ENCODE measurements at places on chromosomes 16 and 17. TPM values are rescaled to one million over a fixed set of nuclear protein-coding genes. Genes with fewer than 3 reads are reported as not detected.

The TMEM238L gene
- total RNA-seq, result not detected

The TBC1D28 gene
- total RNA-seq, result not detected

The FOXJ1 gene
- total RNA-seq, result not detected

The ADAM11 gene
- 0.21 TPM for total RNA-seq

The PDILT gene
- not detected for total RNA-seq

The C1QTNF8 gene
- total RNA-seq, result not detected

The GP1BA gene
- total RNA-seq, result not detected

The NTN1 gene
- total RNA-seq, result not detected

The DPEP2NB gene
- total RNA-seq, result not detected

GRCh38 chr16:78368121-78369102, 269.0 kb downstream of the WWOX start:
- no peak for DNase-seq
- H3K27me3 ChIP-seq, result peaks cover under 1% of the 10 kb centered on the region
- H3K4me1 ChIP-seq, result no peaks in the 10 kb centered on the region
- H3K27ac ChIP-seq, result no peak overlapping the region
- no peak overlapping the region for H3K4me3 ChIP-seq

DNA sequence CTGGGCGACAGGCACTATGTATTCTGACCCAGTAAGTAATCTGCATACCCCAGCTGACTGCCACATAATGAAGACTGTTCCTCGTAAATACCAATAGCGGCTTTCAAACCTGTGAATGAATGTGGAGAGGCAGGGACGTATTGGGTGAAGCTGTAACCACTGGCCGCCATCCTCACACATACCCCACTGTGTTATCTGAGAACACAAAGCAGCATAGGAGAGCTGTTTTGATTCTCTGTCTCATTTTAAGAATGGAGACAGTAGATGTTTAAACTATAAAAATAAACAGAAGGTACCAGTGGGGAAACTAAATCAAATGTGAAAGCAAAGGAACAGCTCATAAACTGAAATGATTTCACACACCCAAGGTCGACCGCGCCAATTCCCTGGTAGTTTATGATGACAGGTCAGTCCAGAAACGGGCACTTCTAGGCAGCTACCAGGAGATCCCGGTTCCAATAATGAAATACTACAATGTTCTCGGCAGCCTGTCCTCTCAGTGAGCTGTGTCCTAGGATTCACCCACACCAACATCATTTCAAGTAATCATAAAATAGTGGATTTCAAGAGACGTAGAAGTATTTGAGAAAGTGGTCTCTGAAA, 109.7 kb downstream of the ADCY9 start:
- no peaks in the 10 kb centered on the region for H3K27me3 ChIP-seq
- no peak for DNase-seq
- peaks cover 15% of the 10 kb centered on the region for H3K4me1 ChIP-seq

DNA sequence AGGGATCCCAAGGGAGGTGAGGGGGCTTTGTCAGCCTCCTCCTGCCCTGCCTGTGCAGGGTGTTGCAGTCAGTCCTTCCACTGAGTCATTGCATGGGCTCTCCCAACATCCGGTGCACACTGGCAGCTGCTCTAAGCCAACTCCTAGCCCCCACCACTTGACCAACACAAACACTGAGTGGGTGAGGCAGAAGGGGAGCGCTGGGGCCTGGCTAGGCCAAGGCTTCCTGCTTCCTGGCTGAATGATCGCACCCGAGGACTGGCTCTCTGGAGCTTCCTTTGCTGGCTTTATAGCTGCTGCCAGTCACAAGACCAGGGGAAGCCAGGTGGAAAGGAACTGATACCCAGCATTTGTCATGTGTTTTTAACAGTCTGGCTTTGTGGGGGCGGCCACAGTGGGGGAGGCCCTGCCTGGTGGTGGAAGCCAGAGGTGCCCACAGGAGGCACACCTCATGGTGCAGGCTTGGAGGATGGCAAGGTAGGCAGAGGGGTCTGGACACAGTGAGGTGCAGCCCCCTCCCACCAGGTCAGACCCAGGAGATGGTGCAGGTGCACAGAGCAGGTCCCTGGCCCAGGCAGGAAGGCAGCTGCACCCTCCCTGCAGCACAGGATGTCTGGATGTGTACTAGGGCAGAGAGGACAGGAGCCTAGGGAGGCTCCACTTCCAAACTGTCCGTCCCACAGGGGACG, 6.8 kb downstream of the MPG start:
- H3K36me3 ChIP-seq, result peaks cover 7% of the 10 kb centered on the region
- H3K27ac ChIP-seq, result peak overlapping the region; percentile 89
- H3K27me3 ChIP-seq, result peaks cover 9% of the 10 kb centered on the region
- peak; percentile 93 for DNase-seq
- H3K4me1 ChIP-seq, result peaks cover 26% of the 10 kb centered on the region

- H3K4me3 ChIP-seq, result no peak overlapping the region
- H3K27ac ChIP-seq, result peak overlapping the region; percentile 74
- peaks cover 75% of the 10 kb centered on the region for H3K36me3 ChIP-seq
- peak; percentile 76 for DNase-seq
Observed at GRCh38 chr16:27529962-27530361, 19.8 kb downstream of the GTF3C1 start.

- peaks cover 14% of the 10 kb centered on the region for H3K27me3 ChIP-seq
- H3K4me1 ChIP-seq, result peaks cover 6% of the 10 kb centered on the region
- H3K36me3 ChIP-seq, result no peaks in the 10 kb centered on the region
- H3K4me3 ChIP-seq, result no peak overlapping the region
Observed at GRCh38 chr16:10616419-10616755, 36.0 kb upstream of the EMP2 start.

DNA sequence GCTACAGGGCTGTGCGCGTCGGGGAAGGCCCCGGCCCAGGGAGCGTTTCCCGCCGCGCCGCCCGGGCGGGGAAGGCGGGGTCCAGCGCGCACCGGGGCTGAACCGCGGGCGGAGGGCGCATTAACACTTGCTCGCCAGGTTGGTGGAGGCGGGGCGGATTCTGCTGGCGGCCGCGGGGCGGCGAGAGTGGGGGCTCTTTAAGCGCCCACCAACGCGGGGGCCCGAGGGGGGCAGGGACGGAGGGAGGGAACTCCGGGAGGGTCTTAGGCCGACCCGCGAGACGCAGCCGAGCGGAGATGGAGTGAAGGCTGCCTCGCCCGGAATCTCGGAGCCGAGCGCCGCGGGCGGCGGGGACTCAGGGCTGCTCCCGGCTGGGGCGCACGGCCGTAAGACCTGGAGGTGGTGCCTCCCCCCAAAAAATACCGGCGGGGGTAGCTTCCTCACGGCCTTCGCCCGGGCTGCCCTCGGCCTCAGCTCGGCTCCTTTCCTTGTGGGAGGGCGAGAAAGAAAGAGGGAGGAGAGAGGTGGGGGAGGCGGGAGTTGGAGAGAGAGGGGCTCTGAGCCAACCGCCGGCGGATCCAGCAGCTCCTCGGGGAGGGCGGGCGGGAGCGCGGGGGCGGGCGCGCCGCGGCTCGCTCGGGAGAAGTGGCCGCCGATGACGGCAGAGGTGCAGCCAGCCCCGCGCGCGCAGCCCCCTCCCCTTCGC, 415 bp upstream of the FOXF1 start:
- peak overlapping the region; percentile 95 for H3K4me3 ChIP-seq
- H3K4me1 ChIP-seq, result peaks cover 43% of the 10 kb centered on the region
- peak overlapping the region; percentile 87 for H3K27ac ChIP-seq
- H3K27me3 ChIP-seq, result peaks cover 29% of the 10 kb centered on the region
- H3K36me3 ChIP-seq, result peaks cover 30% of the 10 kb centered on the region

DNA sequence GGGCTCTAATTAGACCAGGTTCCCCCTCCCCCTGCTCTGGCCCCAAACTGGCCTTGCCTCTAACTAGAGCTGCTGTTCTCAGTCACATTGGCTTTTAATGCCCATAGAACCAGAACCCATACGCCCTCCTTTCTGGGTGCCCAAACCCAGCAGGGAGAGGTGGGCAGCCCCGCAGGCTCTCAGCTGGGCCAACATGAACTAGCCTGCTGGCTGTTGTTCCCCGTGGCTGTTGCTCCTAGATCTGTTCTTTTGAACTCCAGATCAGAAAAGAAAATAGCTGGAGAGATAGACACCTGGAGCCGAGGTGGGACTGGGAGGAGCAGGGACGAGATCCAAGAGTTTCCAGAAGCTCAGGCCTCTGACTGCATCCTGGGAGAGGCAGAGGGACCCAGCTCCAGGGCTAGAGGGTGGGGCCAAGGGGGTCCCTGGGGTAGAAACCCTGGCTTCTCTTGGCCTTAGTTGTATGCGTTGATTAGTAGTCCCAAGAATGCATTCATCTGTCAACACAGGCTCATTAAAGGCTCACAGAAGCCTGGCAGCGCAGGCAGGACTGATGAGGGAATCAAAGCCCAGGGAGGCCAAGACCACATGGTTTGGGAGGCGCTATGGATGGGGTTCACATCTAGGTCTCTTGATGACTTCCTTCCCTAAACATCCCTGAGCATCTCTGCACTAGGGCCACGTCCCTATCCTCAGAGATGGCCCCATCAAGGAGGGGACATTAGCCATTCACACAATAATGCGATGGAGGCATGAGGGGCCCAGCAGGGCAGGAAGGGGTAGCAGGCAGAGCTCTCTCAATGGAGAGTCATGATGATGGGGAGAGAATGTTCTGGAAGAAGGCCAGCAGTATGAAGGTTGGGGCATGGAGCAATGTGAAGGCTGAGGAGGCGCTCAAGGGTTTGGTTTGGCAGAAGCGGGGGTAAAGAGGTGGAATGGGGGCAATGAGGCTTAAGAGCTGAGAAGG, 1.3 kb upstream of the CPSF4L start:
- no peaks in the 10 kb centered on the region for H3K4me1 ChIP-seq
- H3K27ac ChIP-seq, result no peak overlapping the region
- DNase-seq, result no peak
- H3K4me3 ChIP-seq, result no peak overlapping the region
- no peaks in the 10 kb centered on the region for H3K36me3 ChIP-seq
- peaks cover 7% of the 10 kb centered on the region for H3K27me3 ChIP-seq

- H3K4me3 ChIP-seq, result no peak overlapping the region
- no peak for DNase-seq
- H3K27me3 ChIP-seq, result peaks cover 6% of the 10 kb centered on the region
- no peaks in the 10 kb centered on the region for H3K36me3 ChIP-seq
- no peak overlapping the region for H3K27ac ChIP-seq
- H3K4me1 ChIP-seq, result peaks cover 10% of the 10 kb centered on the region
Observed at GRCh38 chr16:19188406-19188805, 20.4 kb downstream of the SYT17 start.

GRCh38 chr17:28466521-28467048, 6.9 kb upstream of the SLC13A2 start:
- H3K4me1 ChIP-seq, result peaks cover 19% of the 10 kb centered on the region
- no peak overlapping the region for H3K4me3 ChIP-seq
- H3K27me3 ChIP-seq, result peaks cover 68% of the 10 kb centered on the region
- no peak overlapping the region for H3K27ac ChIP-seq

- peaks cover 6% of the 10 kb centered on the region for H3K27me3 ChIP-seq
- peak overlapping the region; percentile 87 for H3K4me3 ChIP-seq
- peak; percentile 28 for DNase-seq
- H3K27ac ChIP-seq, result peak overlapping the region; percentile 69
Observed at GRCh38 chr16:66603537-66604375, 748 bp upstream of the CMTM3 start.
